Amniotic epithelial cell (primary cell): ENCODE measurements at places on chromosomes 3 and 15.

DNA sequence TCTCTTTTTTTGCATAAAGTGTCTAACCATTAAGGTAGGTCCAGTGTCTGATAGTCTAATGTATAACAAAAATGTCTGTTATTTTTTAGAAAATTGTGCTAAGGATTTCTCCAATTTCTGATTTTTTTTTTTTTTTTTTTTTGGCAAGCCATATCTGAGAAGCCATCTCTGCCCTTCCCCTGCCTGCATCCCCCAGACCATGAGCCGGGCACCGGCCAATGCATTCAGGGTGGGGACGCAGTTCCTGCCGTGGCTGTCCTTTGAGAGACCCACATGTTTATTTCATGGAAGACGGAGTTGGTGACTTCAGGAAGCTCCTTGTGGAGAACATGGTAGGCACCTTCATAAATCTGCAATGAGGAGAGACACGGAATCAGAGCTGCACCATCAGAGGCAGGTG lies 19.2 kb downstream of the ABTB1 start:
- DNase-seq: no peak

GRCh38 chr3:158863247-158863646 lies 61.4 kb downstream of the MFSD1 start:
- no peak for DNase-seq

- DNase-seq: no peak
These were observed 15.3 kb downstream of the GABPB1 start for GRCh38 chr15:50339717-50340116.

GRCh38 chr3:188581792-188582191 lies 427.8 kb downstream of the LPP start:
- DNase-seq: no peak

GRCh38 chr15:65818927-65819562 lies 27.0 kb upstream of the DENND4A start:
- peak; percentile 35 for DNase-seq

GRCh38 chr3:170739410-170739809 lies 130.6 kb downstream of the RPL22L1 start:
- no peak for DNase-seq

DNA sequence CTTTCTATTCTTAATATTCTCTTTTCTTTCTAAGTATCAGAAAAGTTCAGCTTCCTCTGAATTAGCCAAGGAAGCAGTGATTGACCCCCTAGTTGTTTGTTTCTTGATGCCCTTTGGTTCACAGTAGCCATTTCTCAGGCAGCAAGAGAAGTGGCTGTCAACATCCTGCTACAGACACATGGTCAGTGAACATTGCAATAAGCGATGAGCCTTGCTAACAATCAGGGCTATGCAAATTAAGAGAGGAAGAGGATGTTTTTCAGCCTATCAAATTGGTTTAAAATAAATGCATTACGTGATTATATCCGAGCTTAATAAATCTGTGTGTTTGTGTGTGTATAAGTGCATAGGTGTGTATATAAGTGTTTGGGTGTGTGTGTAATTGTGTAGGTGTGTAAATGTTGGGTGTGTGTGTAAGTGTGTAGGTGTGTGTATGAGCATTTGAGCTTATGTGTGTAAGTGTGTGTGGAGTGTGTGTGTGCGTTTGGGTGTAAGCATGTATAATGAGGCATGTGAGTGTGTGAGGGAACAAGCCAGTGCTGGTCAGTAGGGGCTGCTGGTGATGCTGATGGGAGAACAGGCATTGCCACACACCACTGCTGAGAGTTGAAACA lies 78.1 kb upstream of the XCR1 start:
- DNase-seq: no peak

GRCh38 chr3:55283441-55283925 lies 203.6 kb downstream of the WNT5A start:
- no peak for DNase-seq

DNA sequence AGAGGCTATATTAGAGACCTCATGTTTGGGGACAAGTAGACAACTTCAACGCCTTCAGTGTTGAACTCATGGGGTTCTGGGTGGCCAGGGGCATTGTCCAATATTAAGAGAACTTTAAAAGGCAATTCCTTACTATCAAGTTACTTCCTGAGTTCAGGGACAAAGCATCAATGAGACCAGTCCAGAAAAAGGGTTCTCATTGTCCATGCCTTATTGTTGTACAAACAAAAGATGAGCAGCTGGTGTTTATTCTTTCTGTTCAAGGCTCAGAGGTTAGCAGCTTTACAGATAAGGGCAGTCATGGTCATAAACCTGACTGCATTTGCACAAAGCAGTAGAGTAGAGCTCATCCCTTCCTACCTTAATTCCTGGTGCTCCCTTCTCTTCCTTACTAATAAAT lies 18.5 kb upstream of the PDHB start:
- no peak for DNase-seq

DNA sequence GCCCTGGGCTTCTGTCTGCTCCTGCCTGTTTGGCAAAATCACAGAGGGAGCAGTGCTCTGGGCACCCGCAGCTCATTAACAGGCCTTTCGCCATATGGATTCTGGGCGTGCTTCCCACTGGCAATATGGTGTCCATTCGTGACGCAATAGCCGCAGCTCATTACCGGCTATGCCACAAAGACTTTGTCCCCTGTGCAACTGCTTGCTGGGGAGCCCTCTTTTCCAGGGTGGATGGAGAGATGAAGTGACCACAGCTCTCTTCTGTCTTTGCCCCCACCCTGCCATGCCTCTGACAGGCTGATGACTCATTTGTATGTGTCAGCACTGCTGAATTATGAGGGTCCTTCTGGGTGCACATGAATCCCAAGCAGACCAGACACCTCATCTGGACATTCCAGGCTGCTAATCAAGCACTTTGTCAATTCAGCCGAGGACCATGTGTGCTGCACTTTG lies 214.3 kb upstream of the FEZF2 start:
- peak; percentile 94 for DNase-seq

GRCh38 chr15:91469632-91470567 lies 369.8 kb downstream of the SV2B start:
- DNase-seq: no peak

- DNase-seq: peak; percentile 33
These were observed 127.6 kb downstream of the DUT start for GRCh38 chr15:48458876-48459275.

- DNase-seq: no peak
These were observed 148.0 kb downstream of the DIPK2A start for GRCh38 chr3:144119633-144120032.

- DNase-seq: no peak
These were observed 42.1 kb downstream of the VGLL4 start for GRCh38 chr3:11601446-11602238.

GRCh38 chr3:149314807-149315578 lies 18.4 kb downstream of the TM4SF18 start:
- DNase-seq: peak; percentile 86

- no peak for DNase-seq
These were observed 131.6 kb upstream of the ABHD17C start for GRCh38 chr15:80563372-80563997.

GRCh38 chr15:55289011-55289745 lies 435 bp downstream of the RAB27A start:
- peak; percentile 61 for DNase-seq

GRCh38 chr3:988785-989184 lies 104.0 kb upstream of the CNTN6 start:
- DNase-seq: no peak

GRCh38 chr15:59116141-59116540 lies 11.2 kb downstream of the CCNB2 start:
- no peak for DNase-seq

DNA sequence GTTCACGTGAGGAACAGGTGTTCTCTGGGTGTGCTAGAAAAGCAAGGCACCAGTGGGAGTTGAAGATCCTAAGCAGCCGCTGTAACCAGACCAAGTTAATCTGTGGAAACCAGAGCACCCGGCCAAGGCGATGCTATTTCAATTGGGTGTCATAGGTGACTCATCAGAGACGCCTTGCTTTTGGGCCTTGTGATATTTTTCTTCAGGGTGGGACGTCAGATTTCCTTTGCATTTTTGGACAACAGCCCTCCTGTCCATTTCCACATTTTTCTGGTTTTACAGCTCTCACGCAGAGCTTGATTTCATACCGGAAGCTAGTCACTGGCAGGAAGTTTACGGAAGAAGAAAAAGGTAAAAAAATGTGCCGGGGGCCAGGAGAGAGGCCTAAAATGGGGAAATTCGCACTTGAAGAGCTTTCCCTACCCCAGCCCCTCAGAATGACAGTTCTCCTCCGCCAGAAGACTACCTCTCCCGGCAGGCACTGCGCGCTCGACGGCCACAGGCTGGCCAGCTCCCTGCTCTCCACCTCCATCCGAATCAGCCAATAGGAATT lies 471 bp upstream of the KBTBD8 start:
- peak; percentile 73 for DNase-seq

DNA sequence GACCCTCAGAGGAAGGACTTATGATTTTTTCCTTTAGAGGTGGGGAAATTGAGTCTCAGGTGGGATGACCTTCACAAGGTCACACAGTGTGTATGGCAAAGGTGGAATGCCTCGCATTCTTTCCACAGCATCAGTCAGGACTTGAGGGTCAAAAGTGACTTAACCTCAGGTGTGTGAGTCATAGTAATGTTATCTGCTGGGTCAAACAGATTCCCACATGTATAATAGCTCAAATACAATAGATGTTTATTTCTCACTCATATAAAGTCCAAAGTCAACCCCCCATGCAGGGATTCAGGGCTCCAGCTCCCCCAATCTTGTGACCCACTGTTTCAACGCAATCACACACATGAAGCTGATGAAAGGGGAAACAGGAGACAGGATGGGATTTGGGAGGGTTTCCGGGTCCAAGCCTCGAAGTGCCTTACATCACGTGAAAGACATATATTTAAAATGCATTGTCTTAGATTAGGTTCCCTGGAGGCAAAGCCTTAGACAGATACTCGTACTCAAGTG lies 34.0 kb upstream of the CCDC174 start:
- DNase-seq: no peak

DNA sequence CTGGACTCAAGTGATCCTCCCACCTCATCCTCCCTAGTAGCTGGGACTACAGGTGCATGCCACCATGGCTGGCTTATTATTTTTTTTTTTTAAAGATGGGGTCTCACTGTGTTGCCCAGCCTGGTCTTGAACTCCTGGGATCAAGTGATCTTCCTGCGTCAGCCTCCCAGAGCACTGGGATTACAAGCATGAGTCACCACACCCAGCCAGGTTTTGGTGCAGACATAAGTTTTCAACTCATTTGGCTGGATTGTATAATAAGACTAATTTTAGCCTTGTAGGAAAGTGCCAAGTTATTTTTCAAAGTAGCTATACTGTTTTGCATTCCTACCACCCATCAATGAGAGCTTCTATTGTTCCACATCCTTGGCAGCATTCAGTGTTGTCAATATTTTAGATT lies 32.1 kb downstream of the BUB1B start:
- peak; percentile 55 for DNase-seq

- DNase-seq: no peak
These were observed 64.9 kb downstream of the CDIN1 start for GRCh38 chr15:36644191-36644896.

GRCh38 chr3:180624714-180625113 lies 22.8 kb downstream of the TTC14 start:
- DNase-seq: no peak

DNA sequence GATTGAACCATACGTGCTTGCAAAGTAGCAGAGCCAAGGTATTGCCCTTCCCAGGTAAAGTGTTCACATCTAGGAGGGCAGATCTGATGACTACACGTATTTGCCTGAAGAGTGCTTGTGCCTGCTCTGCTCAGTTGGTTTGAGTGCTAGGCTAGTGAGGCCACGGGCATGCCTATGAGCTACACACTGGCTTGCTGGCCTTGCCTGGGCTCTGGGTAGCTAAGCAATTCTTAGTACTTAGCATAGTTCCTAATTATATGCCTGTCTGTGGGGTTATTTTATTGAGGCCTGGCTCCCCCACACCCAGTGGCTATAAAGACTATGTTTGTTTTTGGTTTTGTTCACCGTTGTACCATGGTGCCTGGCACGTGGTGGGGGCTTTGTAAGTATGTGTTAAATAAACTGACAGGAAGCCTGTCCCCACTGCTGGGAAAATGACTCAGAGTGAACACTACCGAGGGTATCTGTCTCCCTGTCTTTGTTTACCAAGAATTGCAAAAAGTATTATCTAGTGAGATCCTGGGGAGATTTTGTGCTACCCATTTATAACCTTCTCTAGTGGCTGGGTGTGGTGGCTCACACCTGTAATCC lies 72.1 kb upstream of the ETV5 start:
- peak; percentile 21 for DNase-seq

GRCh38 chr3:189629803-189630455 lies 1.3 kb upstream of the TP63 start:
- DNase-seq: no peak

DNA sequence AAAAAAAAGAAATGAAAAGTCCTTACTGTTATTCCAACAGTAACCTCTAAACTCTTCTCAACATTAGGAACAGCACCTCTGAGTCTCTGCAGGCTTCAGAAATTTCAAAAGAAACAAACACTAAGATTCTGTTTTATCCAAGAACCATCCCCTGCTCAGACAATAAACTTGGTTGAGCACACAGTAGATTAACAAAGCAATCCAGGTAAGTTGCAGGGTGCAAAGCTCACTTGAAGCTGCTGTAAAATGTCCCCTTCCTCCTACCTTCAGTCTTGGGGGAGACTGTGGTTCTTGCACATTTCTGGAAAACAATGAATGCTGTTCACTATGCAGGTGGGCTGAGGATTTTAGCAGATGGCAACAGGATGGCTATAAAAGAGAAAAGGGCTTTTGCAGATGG lies 484.1 kb downstream of the IGSF11 start:
- DNase-seq: no peak

- DNase-seq: peak; percentile 85
These were observed 12.5 kb downstream of the SMAD6 start for GRCh38 chr15:66714543-66714981.
